ENCODE measurements at places on chromosomes 12 and 14.

GRCh38 chr12:122182887-122183587 lies at the start of gene LRRC43:
Gene LRRC43, plus strand, starts transcription at chr12:122183123. Its CDS starts 22 bp downstream, at chr12:122183145.
- no peaks in the 10 kb centered on the region for H3K27me3 ChIP-seq
- H3K4me1 ChIP-seq = peaks cover 4% of the 10 kb centered on the region
- peak; percentile 90 for DNase-seq
- no peaks in the 10 kb centered on the region for H3K36me3 ChIP-seq
- no peak within 1 kb of the TSS for H3K27ac ChIP-seq

DNA sequence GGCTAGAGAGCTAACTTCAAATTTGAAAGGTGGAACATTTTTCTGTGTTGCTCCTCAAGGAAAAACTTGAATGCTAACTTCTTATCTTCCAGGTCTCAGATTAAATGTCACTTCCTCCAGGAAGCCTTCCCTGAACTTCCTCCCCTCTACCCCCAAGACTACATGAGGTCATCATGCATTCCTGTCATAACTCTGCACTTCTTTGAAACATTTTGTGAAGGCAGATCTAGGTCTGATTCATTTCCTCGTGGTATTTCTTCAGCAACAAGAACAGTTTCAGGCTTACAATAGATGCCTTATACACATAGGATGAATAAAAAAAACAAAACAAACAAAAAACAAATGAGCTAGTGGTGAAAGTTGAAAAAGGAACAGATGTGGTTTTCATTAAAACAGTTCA lies 97.1 kb upstream of the SRRM4 start:
- no peak overlapping the region for H3K27ac ChIP-seq
- H3K36me3 ChIP-seq = no peaks in the 10 kb centered on the region
- no peaks in the 10 kb centered on the region for H3K27me3 ChIP-seq
- H3K4me1 ChIP-seq = no peaks in the 10 kb centered on the region

GRCh38 chr14:103500148-103500990 lies 22.3 kb downstream of the CKB start:
- H3K4me1 ChIP-seq = no peaks in the 10 kb centered on the region
- no peak overlapping the region for H3K27ac ChIP-seq
- DNase-seq = peak; percentile 64
- peaks cover 55% of the 10 kb centered on the region for H3K36me3 ChIP-seq
- H3K27me3 ChIP-seq = no peaks in the 10 kb centered on the region

- no peak overlapping the region for H3K4me3 ChIP-seq
- no peak for DNase-seq
- no peaks in the 10 kb centered on the region for H3K4me1 ChIP-seq
- no peaks in the 10 kb centered on the region for H3K27me3 ChIP-seq
- H3K36me3 ChIP-seq = no peaks in the 10 kb centered on the region
Observed at GRCh38 chr12:41211448-41211847, 23.3 kb downstream of the PDZRN4 start.

GRCh38 chr14:45426685-45427282 lies 173.8 kb upstream of the MIS18BP1 start:
- H3K4me3 ChIP-seq = no peak overlapping the region
- peak; percentile 9 for DNase-seq
- no peak overlapping the region for H3K27ac ChIP-seq
- no peaks in the 10 kb centered on the region for H3K27me3 ChIP-seq
- H3K36me3 ChIP-seq = no peaks in the 10 kb centered on the region
- no peaks in the 10 kb centered on the region for H3K4me1 ChIP-seq

- peaks cover 5% of the 10 kb centered on the region for H3K4me1 ChIP-seq
- H3K36me3 ChIP-seq = peaks cover 7% of the 10 kb centered on the region
- peak; percentile 91 for DNase-seq
- H3K27me3 ChIP-seq = no peaks in the 10 kb centered on the region
Observed at GRCh38 chr12:6688543-6688998, 604 bp downstream of the ZNF384 start.

DNA sequence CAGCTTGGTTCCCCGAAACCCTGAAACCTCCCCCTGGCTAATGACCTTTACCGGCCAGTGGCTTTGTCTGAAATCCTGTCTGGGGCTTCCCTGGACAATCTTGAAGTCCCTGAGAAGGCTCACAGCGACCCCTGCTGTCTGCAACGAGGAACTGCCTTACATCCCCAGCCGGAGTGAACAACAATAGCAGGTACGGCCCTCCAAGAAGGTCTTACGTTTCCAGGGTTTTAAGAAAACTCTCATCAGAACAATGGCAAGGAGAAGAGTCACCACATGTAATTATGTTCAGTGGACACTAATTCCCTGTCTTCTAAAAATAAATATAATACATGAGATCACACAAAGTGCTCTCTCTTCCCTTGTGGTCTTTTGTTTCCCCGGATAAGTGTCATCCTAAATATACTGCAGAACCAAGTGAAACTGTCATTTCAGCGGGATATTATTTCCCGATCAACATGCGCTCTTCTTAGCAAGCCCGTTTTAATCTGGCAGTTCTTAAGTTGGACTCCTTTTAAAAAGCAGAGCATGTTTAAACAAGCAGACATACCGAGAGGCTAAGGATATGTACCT lies 53.3 kb downstream of the RBM19 start:
- no peaks in the 10 kb centered on the region for H3K27me3 ChIP-seq
- H3K4me1 ChIP-seq = no peaks in the 10 kb centered on the region
- no peak overlapping the region for H3K27ac ChIP-seq
- DNase-seq = peak; percentile 38
- peaks cover 53% of the 10 kb centered on the region for H3K36me3 ChIP-seq
- no peak overlapping the region for H3K4me3 ChIP-seq

GRCh38 chr14:94764573-94764972 lies 5.3 kb downstream of the GSC start:
- H3K27me3 ChIP-seq = peaks cover 64% of the 10 kb centered on the region
- no peak overlapping the region for H3K4me3 ChIP-seq
- H3K4me1 ChIP-seq = peaks cover 3% of the 10 kb centered on the region
- no peak for DNase-seq
- H3K36me3 ChIP-seq = no peaks in the 10 kb centered on the region

GRCh38 chr14:24381363-24382063 lies 13.5 kb downstream of the NFATC4 start:
- no peak for DNase-seq
- H3K27me3 ChIP-seq = no peaks in the 10 kb centered on the region
- H3K4me3 ChIP-seq = no peak overlapping the region
- H3K36me3 ChIP-seq = no peaks in the 10 kb centered on the region
- no peak overlapping the region for H3K27ac ChIP-seq

DNA sequence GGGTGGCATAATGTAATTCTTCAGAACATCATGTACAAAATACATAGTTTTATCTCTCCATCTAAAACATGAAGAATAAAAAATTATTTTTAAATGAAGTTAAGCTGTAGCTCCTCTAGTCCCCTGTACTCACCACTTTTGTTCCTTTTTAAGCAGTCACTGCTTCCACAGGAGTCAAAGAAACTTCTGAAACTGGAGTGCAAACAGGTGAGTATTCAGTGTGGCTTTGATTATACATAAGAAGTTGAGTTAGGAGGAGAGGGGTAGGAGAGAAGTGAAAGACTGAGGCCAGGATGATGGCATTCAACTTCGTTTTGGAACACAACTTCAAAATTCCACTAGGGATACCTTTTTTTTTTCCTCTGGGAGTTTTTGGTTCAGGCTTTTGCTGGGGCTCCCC lies 131.4 kb upstream of the CNTN1 start:
- no peaks in the 10 kb centered on the region for H3K4me1 ChIP-seq
- no peak overlapping the region for H3K4me3 ChIP-seq
- H3K27ac ChIP-seq = no peak overlapping the region
- H3K27me3 ChIP-seq = no peaks in the 10 kb centered on the region
- no peak for DNase-seq

GRCh38 chr12:6765048-6765633 lies 1.0 kb upstream of the PTMS start:
- H3K27ac ChIP-seq = peak overlapping the region; percentile 81
- peaks cover 44% of the 10 kb centered on the region for H3K4me1 ChIP-seq
- peaks cover 9% of the 10 kb centered on the region for H3K36me3 ChIP-seq
- H3K4me3 ChIP-seq = peak overlapping the region; percentile 47

- no peak overlapping the region for H3K4me3 ChIP-seq
- peaks cover 10% of the 10 kb centered on the region for H3K36me3 ChIP-seq
- no peak for DNase-seq
- no peak overlapping the region for H3K27ac ChIP-seq
- H3K27me3 ChIP-seq = no peaks in the 10 kb centered on the region
Observed at GRCh38 chr12:1108276-1108675, 117.3 kb downstream of the ERC1 start.

- H3K36me3 ChIP-seq = no peaks in the 10 kb centered on the region
- H3K27ac ChIP-seq = no peak overlapping the region
- no peak overlapping the region for H3K4me3 ChIP-seq
- no peak for DNase-seq
- no peaks in the 10 kb centered on the region for H3K27me3 ChIP-seq
Observed at GRCh38 chr14:55481769-55482168, 41.4 kb upstream of the TBPL2 start.

DNA sequence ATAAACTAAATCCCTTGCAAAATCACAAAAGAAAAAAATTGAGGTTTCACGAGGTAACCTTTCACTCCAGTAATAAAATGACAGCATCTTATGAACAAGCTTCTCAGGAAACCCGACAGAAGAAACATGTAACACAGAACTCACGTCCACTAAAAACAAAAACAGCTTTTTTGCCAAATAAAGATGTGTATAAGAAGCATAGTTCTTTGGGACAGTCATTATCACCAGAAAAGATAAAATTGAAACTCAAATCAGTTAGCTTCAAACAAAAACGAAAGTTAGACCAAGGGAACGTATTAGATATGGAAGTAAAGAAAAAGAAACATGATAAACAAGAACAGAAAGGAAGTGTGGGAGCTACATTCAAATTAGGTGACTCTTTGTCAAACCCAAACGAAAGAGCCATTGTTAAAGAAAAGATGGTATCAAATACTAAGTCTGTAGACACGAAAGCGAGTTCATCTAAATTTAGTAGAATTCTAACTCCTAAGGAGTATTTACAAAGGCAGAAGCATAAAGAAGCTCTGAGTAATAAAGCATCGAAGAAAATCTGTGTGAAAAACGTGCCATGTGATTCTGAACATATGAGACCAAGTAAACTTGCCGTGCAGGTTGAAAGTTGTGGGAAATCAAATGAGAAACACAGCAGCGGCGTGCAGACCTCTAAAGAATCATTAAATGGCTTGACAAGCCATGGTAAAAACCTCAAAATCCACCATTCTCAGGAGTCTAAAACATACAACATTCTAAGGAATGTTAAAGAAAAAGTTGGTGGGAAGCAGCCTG lies 25.8 kb downstream of the RESF1 start:
- no peaks in the 10 kb centered on the region for H3K27me3 ChIP-seq
- no peaks in the 10 kb centered on the region for H3K4me1 ChIP-seq
- H3K4me3 ChIP-seq = no peak overlapping the region

DNA sequence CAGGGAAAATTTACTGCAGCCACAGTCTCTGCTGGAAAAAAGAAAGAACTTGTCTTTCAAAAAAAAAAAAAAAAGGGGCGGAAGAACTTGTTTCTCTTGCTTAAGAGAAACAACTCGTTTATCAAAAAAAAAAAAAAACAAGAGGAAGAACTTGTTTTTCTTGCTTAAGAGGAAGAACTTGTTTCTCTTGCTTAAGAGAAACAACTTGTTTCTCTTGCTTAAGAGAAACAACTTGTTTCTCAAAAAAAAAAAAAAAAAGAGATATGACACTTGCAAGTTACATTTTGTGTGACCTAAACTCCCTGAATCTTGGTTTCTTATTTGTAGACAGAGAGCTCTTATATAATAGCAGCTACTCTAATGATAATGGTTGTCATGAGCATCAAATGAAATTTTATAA lies 44.7 kb upstream of the USP15 start:
- H3K4me3 ChIP-seq = no peak overlapping the region
- H3K27me3 ChIP-seq = no peaks in the 10 kb centered on the region
- no peaks in the 10 kb centered on the region for H3K36me3 ChIP-seq
- peak; percentile 19 for DNase-seq

DNA sequence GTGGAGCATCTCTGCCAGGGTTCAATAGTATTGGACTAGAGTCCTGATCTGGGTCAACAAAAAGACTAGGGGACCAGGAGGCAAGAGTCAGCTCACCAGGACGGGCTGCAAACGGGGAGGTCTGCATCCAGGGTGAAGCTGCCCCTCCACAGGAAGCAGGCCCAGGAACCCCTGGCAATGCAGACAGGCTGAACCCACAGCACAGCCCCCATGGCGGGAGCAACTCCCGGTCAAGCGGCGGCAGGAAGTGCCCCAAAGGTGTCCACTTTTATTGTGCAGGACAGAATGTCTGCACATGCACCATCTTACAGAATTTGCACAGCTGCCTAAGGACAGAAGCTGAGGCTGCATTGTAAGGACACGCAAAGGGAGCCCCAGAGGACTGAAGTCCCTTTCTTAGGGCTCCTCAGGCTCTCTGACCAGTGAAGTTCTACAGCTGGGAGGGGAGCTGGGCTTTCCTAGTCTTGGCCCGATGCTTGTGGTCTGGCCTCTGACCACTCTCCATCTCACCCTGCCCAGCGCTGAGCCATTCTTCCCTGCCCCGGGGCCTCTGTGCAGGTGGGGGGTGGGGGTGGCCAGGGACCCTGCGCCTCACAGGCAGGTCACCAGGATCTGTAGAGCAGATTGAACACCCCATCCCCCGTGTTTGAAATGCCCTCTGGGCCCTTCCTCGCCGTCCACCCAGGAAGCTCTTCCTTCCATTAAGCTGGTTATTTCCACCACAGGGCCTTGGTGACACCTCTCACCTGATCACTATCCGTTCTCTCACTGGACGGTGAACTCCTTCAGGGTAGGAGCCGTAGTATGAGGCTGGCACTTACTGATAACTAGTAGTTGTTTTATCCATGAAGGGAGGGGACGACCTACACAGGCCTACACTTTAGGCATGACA lies 75.9 kb downstream of the NINJ2 start:
- H3K4me1 ChIP-seq = peaks cover 3% of the 10 kb centered on the region
- H3K4me3 ChIP-seq = no peak overlapping the region
- no peaks in the 10 kb centered on the region for H3K27me3 ChIP-seq
- no peak overlapping the region for H3K27ac ChIP-seq
- H3K36me3 ChIP-seq = no peaks in the 10 kb centered on the region

DNA sequence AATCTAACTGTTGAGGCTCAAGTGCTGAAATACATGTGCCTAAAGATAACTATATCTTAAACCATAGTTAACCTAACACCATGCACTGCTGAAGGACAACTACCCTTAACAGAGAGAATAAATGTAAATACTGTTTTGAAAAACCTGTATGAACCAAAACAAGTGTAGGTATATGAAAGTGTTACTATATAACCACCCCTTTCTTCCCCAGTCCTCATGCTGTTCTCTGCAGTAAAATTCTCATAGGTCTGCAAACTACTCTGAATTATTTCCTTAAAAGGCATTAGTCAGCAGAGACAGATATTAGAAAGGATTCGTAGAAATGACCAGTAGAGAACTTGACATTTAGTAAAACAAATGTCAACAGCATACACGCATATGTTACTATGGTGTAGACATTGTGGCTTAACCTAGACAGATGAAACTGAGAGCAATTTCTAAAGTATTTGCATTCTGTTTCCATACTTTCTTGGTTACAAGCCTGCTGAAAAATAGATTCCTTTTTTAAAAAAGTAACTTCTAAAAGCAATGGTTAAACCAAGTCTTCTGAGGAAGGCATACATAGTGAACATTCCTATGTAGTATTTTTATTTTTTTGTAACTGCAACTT lies 13.9 kb downstream of the CSRP2 start:
- H3K4me3 ChIP-seq = no peak overlapping the region
- H3K4me1 ChIP-seq = no peaks in the 10 kb centered on the region
- peaks cover 2% of the 10 kb centered on the region for H3K36me3 ChIP-seq
- no peak for DNase-seq

- DNase-seq = no peak
- H3K36me3 ChIP-seq = peaks cover 36% of the 10 kb centered on the region
- no peak overlapping the region for H3K27ac ChIP-seq
- no peaks in the 10 kb centered on the region for H3K27me3 ChIP-seq
Observed at GRCh38 chr12:121894633-121895032, 6.0 kb downstream of the PSMD9 start.

- no peaks in the 10 kb centered on the region for H3K27me3 ChIP-seq
- peaks cover 8% of the 10 kb centered on the region for H3K4me1 ChIP-seq
- no peak overlapping the region for H3K4me3 ChIP-seq
- H3K27ac ChIP-seq = no peak overlapping the region
Observed at GRCh38 chr12:120999191-121000120, 16.8 kb downstream of the C12orf43 start.

Data from large intestine (tissue), 12 donors.